ENCODE measurements at places on chromosomes 11 and 22.

DNA sequence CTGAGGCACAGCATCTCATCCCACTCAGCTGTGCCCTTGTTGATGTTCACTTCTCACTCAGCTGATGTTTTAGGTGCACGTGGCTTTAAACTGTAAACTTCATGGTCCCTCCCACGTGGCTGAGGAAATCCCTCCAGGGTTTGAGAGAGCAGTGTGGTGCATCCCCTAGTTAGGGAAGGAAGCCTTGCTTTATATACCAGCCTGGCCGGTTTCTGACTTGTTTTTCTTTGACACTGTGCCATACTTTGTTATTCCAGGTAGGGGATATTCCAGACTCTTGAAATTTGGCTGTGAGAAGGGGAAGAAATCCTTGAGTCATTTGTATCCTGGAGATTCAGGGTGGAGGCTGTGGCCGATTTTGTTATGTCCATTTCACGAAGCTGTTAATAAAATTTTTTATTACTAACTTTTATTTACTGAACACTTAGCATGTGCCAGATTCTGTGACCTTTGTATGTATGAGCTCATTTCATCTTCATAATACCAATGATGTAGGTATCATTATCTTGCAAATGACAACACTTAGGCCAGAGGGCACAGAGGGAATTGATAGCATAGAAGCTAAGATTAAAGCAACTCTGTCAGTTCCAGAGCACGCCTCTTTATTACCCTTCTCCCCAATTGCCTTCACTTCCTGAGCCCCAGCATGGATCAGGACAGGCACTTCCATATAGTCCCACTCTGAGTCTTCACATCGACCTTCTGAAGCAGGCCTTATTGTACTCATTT, 116.6 kb downstream of the NAV2 start:
- no peak for DNase-seq

DNA sequence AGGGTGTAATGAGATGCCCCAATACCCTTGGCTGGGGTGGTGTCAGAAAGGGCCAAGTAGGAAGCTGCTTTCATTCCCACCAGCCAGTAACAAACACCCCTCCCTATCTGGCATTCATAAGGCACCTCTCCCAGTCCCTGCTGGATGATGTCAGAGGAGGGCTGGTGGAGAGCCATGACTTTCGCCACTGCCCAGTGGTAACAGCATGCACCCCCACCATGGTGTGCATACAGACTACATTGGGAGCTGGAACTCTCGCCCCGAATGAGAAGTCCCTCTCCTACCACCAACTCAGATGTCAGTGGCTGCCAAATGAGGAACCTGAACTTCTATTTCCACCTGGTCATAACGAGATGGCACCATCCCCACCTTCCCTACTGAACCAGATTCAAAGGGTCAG, 73.3 kb downstream of the SGSM3 start:
- DNase-seq: no peak

- no peak for DNase-seq
These were observed 67.0 kb downstream of the WNT11 start for GRCh38 chr11:76139314-76139713.

DNA sequence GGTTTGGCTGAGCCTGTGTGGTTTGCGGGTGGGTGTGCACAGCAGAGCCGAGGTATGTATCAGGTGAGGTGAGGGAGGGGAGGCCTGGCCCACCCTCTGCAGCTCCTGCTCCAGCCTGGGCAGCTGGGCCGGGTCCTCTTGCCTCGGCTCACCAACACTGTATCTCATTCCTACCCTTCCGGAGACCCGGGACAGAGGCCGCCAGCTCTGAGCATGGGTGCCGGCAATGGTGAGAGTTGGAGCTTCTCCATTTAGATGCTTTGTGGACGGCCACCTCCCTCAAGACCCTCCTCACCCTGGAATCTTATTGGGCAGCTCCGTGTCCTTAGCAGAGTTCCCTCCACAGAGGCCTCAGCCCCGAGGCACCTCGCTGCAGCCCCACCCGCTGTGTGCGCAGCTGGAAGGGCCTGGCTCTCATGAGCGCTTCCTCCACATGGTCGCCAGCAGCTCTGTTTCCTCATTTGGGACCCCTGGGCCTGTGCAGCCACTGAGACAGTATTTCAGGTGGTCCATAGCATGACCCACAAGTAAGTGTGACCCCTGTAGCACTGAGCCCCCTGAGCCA, 55.7 kb downstream of the ANO1 start:
- DNase-seq: no peak

DNA sequence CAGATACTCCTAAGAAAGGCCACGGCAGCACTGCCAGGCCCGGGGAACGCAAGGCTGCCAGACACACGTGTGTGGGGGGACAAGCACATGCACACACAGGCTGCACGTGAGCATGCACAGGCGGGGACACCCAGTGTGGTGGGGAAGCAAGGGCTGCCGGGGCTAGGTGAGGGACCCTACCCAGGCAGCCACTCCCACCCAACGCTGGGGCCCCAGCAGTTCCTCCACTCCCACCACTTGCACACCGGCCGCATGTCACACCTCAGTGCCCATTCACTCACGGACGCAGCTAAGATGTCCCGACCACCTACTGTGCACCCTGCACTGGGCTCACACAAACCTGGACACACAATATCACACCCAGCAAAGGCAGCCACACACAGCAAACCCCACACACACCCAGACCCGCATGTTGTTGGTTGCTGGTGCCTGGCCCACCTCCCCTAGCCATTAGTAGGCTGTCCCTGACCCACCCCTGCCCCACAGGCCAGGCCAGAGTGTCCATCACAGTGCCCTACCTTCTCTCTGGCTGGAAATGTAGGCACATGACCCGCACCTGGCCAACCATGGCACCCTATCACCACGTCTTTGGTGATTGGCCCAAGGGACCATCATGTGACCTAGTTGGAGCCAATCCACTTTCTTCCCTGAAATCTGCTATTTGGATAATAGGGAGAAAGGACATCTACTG, 8.8 kb downstream of the SSTR3 start:
- DNase-seq: no peak

DNA sequence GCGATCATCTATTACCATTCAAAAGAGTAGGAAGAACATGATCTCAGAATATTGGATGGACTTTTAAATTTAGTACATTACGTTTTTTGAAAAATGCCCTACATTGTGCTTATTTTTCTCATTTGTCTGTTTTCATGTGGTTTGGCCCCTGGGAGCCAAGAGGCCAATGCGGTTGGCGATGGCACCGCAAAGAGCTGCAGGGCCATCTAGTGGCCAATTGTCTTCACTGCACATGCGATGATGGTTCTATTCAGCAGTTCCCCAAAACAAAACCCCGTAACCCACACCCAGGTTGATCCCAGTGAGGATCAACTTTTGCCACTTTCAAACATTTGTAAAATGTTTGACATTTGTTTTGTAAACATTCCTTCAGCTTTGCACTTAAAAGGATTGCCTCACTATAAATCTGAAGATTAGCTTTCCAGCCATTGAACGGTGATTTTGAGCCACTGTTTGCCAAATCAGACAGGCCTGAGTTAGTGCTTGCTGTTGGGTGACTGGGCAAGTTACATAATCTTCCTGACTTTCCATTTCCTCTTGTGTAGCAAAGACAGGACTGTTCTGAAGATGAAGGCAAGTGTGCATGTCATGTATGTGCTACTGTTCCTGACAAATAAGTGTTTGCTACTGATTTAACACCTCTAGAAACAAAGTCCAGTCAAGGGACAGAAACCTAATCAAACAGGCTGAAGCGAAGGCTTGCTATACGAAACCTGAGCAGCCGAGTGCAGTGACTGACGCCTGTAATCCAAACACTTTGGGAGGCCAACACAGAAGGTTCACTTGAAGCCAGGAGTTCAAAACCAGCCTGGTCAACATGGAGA, 29.2 kb upstream of the XBP1 start:
- DNase-seq: no peak
